ENCODE measurements at places on chromosomes 11 and 22. TPM values are rescaled to one million over a fixed set of nuclear protein-coding genes. Genes with fewer than 3 reads are reported as not detected.

Gene PPME1
- 44.0 TPM for total RNA-seq

Gene RAC2
- 247 TPM for total RNA-seq

Gene WNT11
- total RNA-seq: not detected

Gene HPS5
- 22.9 TPM for total RNA-seq

Gene MS4A15
- total RNA-seq: not detected

Gene APOL4
- under 0.01 TPM for total RNA-seq

Gene SLC22A6
- not detected for total RNA-seq

Gene OR4S1
- total RNA-seq: not detected

Gene TRMU
- 27.7 TPM for total RNA-seq

Gene CLCF1
- 11.2 TPM for total RNA-seq

Gene OR8D4
- total RNA-seq: not detected

Gene SSRP1
- 103 TPM for total RNA-seq

Gene OR5B21
- total RNA-seq: not detected
